Tibial nerve (tissue), 4 donors: ENCODE measurements at places on chromosomes 2 and 18. TPM values are rescaled to one million over a fixed set of nuclear protein-coding genes. Genes with fewer than 3 reads are reported as not detected.

GRCh38 chr2:17093712-17094111 is 424.5 kb downstream of the RAD51AP2 start:
- H3K27ac ChIP-seq = no peak overlapping the region
- H3K4me3 ChIP-seq = no peak overlapping the region
- no peaks in the 10 kb centered on the region for H3K27me3 ChIP-seq
- no peaks in the 10 kb centered on the region for H3K36me3 ChIP-seq

DNA sequence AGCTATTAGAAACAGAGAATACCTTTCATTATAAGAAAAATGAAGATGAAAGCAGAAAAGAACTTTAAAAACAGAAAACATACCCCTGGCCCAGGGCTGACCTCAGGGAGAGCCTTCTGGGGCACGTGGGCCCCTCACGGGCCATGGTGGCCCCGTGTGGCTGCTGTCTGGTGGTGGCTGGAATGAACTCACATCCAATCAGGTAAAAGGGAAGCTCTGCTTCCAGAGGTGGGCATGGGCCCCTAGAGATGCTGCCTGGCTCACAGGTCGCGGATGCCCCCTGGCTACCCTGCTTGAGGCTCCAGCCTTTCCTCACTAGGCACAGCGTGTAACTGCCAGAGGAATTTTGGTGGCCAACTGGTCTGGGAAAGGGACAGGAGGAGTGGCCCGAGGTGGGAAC is 16.6 kb downstream of the SNORC start:
- DNase-seq = no peak
- H3K27me3 ChIP-seq = no peaks in the 10 kb centered on the region
- no peak overlapping the region for H3K4me3 ChIP-seq
- H3K36me3 ChIP-seq = no peaks in the 10 kb centered on the region

DNA sequence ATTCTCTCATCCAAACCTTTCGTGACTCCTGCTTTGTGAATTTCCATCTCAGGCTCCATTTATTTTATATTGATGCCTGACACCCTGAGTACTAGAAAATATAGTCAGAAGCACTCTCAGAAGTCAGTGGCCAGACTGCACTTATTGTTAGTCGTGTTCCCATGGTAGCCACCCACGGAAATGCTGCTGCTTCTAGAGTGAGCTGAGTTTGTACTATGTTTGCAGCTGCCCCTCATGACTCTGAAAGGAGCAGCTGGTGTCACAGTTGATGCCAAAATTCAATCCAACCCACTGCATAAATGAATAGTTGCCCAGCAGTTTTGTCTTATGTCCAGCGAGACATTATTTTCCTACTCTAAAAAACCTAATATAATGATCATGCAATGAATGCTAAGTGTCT is 265.2 kb upstream of the SPHKAP start:
- DNase-seq = no peak
- no peaks in the 10 kb centered on the region for H3K36me3 ChIP-seq
- H3K27me3 ChIP-seq = no peaks in the 10 kb centered on the region

DNA sequence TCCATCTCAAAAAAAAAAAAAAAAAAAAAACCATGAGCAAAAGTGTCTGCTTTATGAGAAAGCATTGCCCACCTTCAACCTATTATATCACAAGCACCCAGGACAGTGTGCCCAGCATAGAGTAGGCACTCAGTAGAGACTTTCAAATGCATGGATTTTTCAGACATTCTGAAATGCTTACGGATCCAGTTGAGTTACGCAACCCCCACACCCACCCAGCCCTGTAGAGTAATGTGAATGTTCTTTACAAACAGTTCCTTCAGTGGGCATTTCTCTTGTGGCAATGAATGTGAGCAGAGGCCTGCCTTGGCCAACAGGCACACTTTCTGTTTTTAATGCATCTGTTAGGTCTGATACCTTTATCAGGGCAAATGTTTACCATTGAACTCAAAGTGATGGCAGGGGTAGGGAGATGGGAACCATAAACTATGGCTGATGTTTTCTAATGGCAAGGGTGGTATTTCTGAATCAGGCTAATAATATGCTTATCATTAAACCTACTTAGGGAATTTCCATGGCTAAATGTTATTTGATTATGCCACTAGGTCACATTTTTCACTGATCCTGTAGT is 65.0 kb upstream of the RPL31 start:
- no peaks in the 10 kb centered on the region for H3K4me1 ChIP-seq
- DNase-seq = no peak
- H3K27me3 ChIP-seq = no peaks in the 10 kb centered on the region
- H3K36me3 ChIP-seq = no peaks in the 10 kb centered on the region
- H3K27ac ChIP-seq = no peak overlapping the region

DNA sequence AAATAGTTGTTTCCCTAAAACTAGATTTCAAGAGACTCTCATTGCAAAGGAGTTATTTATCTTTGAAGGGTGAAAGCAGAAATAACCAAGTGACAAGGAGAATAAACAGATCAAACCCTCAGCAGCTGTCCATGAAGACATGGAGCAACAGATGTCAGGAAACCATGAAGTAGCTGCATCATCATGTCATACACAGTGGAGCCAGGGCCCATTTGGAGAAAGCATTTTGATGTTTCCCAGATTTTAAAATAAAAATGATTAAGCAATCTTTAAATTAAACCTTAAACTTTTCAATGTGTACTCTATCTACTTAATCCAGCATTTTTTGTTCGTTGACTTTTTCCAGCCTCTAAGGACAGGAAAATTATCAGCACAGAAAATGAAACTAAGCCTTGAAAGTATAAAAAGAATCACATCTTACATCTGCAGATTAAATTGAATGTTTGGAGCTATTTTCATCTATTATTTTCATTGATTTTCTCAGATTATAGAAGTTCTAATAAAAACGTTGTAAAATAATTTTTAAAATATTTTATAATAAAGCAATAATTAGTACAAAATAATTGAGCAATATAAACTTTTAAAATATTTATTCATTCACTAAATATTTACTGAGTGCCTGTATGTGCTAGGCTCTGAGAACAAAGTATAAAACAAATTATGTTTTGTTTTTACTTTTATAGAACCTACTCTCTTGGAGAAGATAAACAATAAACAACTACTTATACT is 860.1 kb downstream of the BCL11A start:
- H3K4me1 ChIP-seq = no peaks in the 10 kb centered on the region
- DNase-seq = no peak
- no peaks in the 10 kb centered on the region for H3K27me3 ChIP-seq

DNA sequence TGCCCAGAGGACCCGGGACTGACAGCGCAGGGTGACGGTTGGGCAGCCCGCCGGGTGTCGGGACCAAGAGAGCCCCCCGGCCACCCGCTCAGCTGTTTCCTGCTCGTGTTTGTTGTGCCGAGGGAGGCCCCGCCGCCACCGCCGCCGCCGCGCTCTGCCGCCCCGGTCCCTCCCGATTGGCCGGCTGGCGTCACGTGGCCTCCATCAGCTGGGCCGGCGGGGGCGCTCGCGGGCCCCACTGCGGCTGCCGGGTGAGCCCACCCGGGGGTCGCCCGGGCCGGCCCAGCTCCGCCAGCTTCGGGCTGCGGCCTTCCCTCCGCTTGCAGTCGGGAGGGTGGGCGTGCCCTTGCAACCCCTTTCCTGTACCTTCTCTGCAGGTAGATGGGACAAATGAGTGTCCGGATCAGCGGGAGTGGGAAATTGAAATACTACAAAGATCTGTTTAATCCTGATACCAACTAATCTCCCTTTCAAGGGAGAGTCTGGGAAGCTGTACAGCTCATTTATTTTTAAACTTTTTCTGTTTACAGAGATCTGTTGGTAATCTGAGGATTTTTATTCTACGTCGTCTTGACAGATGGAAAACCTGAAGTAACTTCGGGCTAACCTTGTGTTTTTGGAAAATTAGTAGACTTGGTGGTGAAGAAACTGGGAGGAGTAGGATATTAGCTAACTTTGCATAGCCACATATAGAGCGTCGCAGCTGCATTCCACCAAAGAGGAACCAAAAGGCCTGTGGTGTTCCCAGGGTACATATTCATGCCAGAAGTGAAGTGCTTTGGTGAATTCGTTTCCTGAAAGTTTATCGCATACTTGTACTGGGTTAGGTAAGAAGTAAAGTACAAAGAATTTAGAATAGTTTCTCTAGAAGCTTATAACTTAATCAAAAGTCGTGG is 1.2 kb downstream of the YPEL5 start:
- peaks cover 50% of the 10 kb centered on the region for H3K4me1 ChIP-seq
- peak; percentile 56 for DNase-seq
- no peaks in the 10 kb centered on the region for H3K36me3 ChIP-seq
- H3K27ac ChIP-seq = peak overlapping the region; percentile 92
- no peaks in the 10 kb centered on the region for H3K27me3 ChIP-seq

- no peaks in the 10 kb centered on the region for H3K36me3 ChIP-seq
- DNase-seq = no peak
- H3K27ac ChIP-seq = no peak overlapping the region
- H3K27me3 ChIP-seq = no peaks in the 10 kb centered on the region
- H3K4me3 ChIP-seq = no peak overlapping the region
These were observed 75.5 kb downstream of the NPAS2 start for GRCh38 chr2:100895402-100895801.

- no peak for DNase-seq
- H3K27me3 ChIP-seq = no peaks in the 10 kb centered on the region
- H3K36me3 ChIP-seq = no peaks in the 10 kb centered on the region
- no peak overlapping the region for H3K4me3 ChIP-seq
- H3K27ac ChIP-seq = no peak overlapping the region
These were observed 427.8 kb downstream of the ZNF521 start for GRCh38 chr18:24924066-24924716.

GRCh38 chr2:45554742-45555140 is 56.3 kb downstream of the SRBD1 start:
- no peak overlapping the region for H3K4me3 ChIP-seq
- DNase-seq = no peak
- no peak overlapping the region for H3K27ac ChIP-seq
- H3K27me3 ChIP-seq = no peaks in the 10 kb centered on the region

DNA sequence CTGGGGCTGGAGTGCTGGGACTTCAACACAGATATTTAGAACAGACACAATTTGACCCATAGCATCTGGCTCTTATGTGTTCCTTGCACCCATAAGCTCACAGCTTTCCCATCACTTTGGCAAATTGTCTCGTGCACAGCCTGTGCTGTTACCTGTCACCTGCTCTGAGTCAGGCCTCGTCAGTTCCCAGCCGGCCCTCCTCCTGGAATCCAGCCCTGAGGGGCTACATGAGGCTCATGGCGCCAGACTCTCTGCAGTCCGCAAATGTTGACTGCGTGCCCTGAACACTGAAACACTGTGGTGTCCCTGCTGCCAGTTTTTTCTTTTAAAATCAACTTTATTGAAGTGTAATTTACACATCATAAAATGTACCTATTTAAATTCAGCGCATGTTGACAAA is 65.4 kb upstream of the BZW1 start:
- no peaks in the 10 kb centered on the region for H3K36me3 ChIP-seq
- no peaks in the 10 kb centered on the region for H3K27me3 ChIP-seq
- no peak overlapping the region for H3K27ac ChIP-seq

- no peak overlapping the region for H3K4me3 ChIP-seq
- H3K36me3 ChIP-seq = no peaks in the 10 kb centered on the region
- H3K4me1 ChIP-seq = no peaks in the 10 kb centered on the region
- H3K27ac ChIP-seq = no peak overlapping the region
These were observed 284.6 kb downstream of the SP3 start for GRCh38 chr2:173680574-173680973.

DNA sequence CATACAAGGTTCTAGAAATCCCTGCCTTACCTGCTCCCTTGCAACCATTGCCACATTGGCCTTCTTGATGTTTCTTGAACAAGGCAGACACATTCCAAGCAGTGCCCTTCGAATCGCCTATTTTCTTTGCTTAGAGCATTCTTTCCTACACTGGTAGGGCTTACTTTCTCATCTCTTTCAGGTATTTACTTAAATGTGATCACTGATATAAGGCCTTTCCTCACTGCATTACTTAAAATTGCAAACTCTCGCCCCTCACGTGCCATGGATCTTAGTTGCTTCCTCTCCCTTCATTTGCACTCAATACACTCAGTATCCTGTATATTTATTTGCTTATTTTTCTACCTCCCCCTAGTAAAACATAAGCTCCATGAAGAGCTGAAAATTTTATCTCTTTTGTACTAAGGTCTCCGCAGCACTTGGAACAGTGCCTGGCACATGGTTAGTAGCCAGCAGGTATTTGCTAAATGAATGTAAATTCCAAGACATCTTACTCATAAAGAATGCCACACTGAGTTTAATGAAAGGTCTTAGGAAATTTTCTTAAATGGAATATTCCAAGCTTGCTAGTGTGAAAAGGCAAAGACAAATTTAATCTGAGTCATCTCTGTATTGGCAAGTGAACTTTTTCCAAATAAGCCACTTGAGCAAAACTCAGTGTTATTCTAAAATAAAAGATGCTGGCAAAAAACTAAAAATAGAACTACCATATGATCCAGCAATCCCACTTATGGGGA is 42.4 kb upstream of the FIGN start:
- H3K4me3 ChIP-seq = no peak overlapping the region
- no peak overlapping the region for H3K27ac ChIP-seq
- no peaks in the 10 kb centered on the region for H3K36me3 ChIP-seq
- no peaks in the 10 kb centered on the region for H3K27me3 ChIP-seq
- no peak for DNase-seq
- no peaks in the 10 kb centered on the region for H3K4me1 ChIP-seq

- no peak overlapping the region for H3K4me3 ChIP-seq
- DNase-seq = no peak
- H3K27me3 ChIP-seq = no peaks in the 10 kb centered on the region
- H3K36me3 ChIP-seq = no peaks in the 10 kb centered on the region
These were observed 4.3 kb downstream of the TMEM127 start for GRCh38 chr2:96261328-96262003.

DNA sequence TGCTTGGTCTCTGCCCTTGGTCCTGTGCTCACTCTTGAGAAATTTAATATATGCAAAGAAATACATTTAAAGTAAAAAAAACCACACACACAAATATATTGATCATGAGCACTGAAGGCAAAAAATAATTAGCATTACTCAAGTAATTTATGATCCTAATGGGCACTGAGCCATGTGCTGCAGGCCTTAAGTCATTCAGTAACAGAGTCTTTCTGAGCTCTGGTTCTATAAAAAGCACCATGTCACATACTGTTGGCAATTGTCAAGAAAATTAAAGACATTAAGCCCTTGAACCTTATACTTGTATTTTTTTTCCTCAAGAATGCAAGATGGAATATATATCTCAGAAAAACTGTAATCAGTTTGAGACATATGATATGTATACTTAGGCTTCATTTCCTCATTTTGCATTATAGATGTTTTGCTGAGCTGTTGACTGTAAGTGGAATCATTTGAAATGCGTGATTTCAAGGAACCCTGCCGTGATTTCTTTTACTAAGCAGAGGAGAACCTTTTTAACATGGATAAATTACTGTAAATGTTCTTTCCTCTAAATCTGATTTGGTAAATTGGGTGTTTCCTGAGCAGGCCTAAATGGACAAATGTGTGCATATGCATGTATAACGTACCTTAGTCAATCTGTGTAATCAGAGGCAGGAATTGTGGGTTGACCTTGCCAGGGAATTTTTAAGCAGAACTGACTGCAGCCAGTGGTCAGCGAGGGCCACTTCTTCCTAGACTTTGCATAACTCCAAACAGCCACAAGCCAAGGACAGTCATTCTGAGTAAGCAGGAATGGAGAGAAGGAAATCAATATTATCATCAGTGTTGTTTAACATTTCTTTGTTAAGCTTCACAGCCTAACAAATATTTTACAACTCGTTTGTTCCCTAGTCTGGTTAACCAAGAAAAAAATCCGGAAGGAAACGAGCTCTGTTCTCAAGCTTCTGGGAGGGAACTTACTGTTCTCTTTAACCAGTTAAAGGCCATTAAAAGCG is 191.5 kb upstream of the ATP5MC3 start:
- no peaks in the 10 kb centered on the region for H3K4me1 ChIP-seq
- no peak overlapping the region for H3K4me3 ChIP-seq
- peaks cover 18% of the 10 kb centered on the region for H3K27me3 ChIP-seq
- H3K27ac ChIP-seq = no peak overlapping the region
- DNase-seq = no peak

POTEE gene
- not detected for total RNA-seq

SRD5A2 gene
- not detected for total RNA-seq

POTEC gene
- not detected for total RNA-seq

CXCR2 gene
- total RNA-seq = not detected

TSPYL6 gene
- total RNA-seq = not detected

SERPINB3 gene
- total RNA-seq = not detected
